ENCODE measurements at places on chromosomes 3 and 15.

DNA sequence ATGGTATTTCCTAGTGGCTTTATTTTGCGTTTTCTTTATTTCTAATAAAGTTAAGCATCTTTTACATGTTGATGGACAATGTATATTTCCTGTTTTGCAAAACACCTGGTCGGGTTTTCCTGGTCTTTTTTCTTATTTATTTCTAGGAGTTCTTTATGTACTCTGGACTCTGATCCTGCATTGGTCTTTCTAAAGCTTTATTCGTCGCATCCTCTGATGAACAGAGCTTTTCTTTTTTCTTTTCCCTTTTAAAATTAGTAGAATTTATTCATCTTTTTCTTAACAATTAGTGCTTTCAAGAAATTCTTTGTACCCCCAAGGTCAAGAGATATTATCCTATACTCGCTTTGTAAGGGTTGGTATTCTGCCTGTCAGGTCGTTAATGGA, 32.2 kb downstream of the ZDHHC19 start:
- DNase-seq, result no peak

DNA sequence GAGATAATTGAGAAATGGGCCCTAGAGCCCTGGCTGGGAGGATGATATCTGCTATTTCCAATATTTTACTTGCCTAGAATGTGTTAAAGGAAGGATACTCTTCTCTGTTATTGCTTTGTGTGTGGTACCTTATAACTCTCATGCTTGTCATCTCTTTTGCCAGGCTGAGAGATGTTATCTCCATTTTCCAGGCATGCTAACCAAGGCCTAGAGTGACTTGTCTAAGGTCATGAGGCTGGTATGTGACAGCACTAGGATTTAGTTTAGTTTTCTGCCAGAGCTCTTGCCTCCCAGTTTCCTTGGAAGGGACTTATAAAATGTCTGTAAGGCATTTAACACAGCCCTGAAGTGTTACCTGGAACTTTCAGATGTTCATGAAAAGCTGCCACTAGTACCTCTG, 1.4 kb downstream of the CLK3 start:
- no peak for DNase-seq

DNA sequence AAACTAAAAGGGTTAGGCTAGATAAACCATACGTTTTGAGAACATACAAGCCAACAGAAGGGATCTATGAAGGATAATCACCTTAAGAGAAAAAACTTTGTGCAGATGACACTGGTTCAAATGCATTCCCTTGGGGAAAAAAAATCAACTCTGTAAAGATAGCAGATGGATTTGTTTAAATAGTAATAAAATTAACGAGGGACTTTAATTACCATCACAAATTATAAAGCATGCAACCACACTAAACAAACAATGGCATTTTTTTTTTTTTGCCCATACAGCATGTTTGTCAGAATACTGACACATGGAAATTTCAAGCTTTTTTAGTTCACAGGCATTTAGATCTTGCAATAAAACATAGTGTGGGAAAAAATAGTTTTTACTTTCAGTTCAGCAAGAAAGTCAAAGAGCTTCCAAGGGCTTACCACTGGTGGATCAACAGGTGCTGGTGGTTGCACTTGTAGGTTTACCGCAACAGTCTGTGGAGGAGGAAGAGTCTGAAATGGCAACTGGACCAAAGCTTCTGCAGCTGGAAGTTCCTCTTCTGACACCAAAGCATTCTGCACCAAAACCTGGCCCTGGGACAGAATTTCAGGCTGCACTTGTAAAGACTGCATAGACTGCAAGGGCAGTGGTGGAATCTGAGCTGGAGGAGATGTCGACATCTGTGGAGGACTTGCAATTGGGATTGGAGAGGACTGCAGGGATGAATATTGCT, 53.1 kb downstream of the PHC3 start:
- peak; percentile 19 for DNase-seq

- no peak for DNase-seq
Measured at GRCh38 chr15:89899295-89899945, 5.6 kb upstream of the AP3S2 start.
